Neural progenitor cell (in vitro differentiated cells): ENCODE measurements at places on chromosomes 3 and 15. TPM values are rescaled to one million over a fixed set of nuclear protein-coding genes. Genes with fewer than 3 reads are reported as not detected.

DNA sequence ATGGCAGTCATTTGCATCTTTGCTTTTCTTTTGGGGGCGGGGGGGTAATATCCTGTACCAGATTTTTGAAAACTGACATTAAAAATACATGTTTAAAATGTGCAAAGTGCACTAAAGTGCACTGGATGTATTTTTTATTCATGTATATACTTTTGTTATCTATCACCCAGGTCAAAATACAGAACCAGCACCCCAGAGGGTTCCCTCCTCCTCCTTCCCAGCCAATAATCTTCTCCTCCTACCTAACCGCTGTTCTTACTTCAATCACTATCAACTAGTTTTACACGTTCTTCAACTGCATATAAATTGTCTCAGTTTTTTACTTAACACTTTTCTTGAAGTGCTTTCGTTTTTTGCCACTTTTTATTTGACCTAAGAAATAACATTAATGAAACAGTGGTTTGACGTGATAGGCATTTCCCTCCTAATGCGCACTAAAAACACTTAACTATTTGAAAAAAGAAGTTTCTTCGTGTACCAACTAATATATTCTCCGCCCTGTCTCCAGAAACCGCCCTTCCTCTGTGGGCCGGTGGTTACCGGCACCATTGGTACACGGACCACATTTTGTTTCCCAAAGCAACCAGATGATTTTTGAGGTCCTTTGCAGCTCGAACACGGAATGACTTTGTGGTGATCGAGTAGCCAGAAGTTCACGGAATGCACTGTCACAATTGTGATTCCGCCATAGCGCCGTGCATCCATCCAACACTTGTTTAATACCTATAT is 836 bp upstream of the AKAP13 start:
- peak overlapping the region; percentile 85 for H3K4me3 ChIP-seq
- peak; percentile 17 for DNase-seq
- no peaks in the 10 kb centered on the region for H3K36me3 ChIP-seq
- H3K4me1 ChIP-seq: peaks cover 17% of the 10 kb centered on the region
- no peaks in the 10 kb centered on the region for H3K27me3 ChIP-seq

DNA sequence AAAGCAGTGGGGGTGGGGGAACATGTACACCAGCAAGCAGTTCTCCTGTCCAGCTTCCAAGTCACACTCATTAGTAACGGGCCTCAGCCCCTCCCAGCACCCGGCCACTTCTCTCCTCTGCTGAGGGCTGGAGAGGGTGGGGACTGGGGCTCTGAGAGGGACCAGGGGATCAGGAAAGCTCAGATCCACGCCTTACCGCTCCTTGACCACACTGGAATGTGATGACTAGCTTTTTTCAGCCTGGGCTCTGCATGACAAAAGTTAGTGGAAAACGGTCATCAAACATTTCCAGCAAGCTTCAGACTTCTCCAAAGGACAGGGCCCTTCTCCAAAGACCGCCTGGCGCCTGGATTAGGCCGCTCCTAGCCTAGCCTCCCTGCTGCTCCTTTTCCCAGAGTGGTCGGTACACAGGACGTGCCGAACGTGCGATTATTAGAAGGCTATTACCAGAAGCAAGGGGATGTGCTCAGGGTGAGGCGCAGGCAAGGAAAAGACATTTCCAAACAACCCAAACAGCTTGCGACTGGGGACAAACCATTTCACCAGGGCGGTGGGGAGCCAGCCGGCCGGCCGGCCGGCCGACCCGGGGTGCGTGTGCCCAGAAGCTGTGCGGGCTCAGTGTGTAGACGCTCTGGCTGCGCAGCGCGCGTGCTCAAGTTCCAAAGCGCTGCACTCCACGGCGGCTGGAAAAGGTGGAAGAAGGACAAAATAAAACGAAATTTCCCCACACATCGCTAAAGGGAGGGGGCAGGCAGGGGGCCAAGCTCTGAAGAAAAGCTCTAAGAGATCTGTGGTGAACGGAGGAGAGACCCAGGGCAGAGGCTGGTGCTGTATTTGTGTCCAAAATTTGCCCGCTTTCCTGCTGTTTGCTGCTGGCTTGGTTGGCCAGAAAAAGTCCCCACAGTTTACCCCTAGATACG is 51.0 kb upstream of the SSR3 start:
- H3K27me3 ChIP-seq: peaks cover 22% of the 10 kb centered on the region
- no peak overlapping the region for H3K27ac ChIP-seq
- peak; percentile 77 for DNase-seq
- H3K36me3 ChIP-seq: no peaks in the 10 kb centered on the region
- peak overlapping the region; percentile 37 for H3K4me3 ChIP-seq
- peaks cover 9% of the 10 kb centered on the region for H3K4me1 ChIP-seq

- no peak for DNase-seq
- H3K27me3 ChIP-seq: no peaks in the 10 kb centered on the region
- no peaks in the 10 kb centered on the region for H3K4me1 ChIP-seq
These were observed 175.5 kb upstream of the RORA start for GRCh38 chr15:61404567-61404966.

PLIN1 gene
- total RNA-seq: 0.07 and 0.15 TPM in 2 replicates

- no peak overlapping the region for H3K27ac ChIP-seq
- H3K36me3 ChIP-seq: no peaks in the 10 kb centered on the region
- no peak overlapping the region for H3K4me3 ChIP-seq
- peaks cover 28% of the 10 kb centered on the region for H3K4me1 ChIP-seq
These were observed 8.0 kb downstream of the LOXL1 start for GRCh38 chr15:73934281-73934680.

- no peak overlapping the region for H3K27ac ChIP-seq
- H3K4me3 ChIP-seq: no peak overlapping the region
- peaks cover 13% of the 10 kb centered on the region for H3K4me1 ChIP-seq
- peak; percentile 80 for DNase-seq
- H3K36me3 ChIP-seq: no peaks in the 10 kb centered on the region
These were observed 1.6 kb upstream of the CHST13 start for GRCh38 chr3:126522363-126522788.

CD200 gene
- 41.5 and 48.4 TPM in 2 replicates for total RNA-seq

- no peaks in the 10 kb centered on the region for H3K27me3 ChIP-seq
- H3K27ac ChIP-seq: no peak overlapping the region
- no peaks in the 10 kb centered on the region for H3K4me1 ChIP-seq
- H3K36me3 ChIP-seq: no peaks in the 10 kb centered on the region
These were observed 14.5 kb downstream of the CSRNP1 start for GRCh38 chr3:39138804-39139415.

- no peaks in the 10 kb centered on the region for H3K36me3 ChIP-seq
- H3K4me1 ChIP-seq: peaks cover 10% of the 10 kb centered on the region
- no peak overlapping the region for H3K27ac ChIP-seq
- no peak overlapping the region for H3K4me3 ChIP-seq
These were observed 4.4 kb upstream of the LPP start for GRCh38 chr3:188149587-188149986.

DNA sequence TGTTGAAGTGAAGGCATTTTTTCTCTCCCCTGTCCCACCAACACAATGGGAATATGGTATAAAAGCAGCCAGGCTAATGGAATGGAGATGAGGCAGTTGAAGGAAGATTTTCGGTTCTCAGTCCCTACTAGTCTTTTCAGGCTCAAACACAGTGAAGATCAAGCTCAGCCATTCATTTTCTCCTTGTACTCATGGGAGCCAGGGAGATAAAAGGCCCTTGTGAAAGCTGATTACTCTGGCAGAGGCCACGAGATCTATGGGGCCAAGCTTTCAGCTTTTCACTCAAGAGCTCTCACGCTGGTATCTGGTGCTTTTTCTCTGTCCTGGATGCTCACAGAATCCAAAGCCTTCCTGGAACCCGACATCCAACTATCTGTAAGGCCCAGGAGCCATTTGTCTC is 14.5 kb upstream of the FAN1 start:
- no peaks in the 10 kb centered on the region for H3K36me3 ChIP-seq
- no peak overlapping the region for H3K4me3 ChIP-seq
- H3K27me3 ChIP-seq: no peaks in the 10 kb centered on the region
- H3K27ac ChIP-seq: no peak overlapping the region
- H3K4me1 ChIP-seq: no peaks in the 10 kb centered on the region

DNA sequence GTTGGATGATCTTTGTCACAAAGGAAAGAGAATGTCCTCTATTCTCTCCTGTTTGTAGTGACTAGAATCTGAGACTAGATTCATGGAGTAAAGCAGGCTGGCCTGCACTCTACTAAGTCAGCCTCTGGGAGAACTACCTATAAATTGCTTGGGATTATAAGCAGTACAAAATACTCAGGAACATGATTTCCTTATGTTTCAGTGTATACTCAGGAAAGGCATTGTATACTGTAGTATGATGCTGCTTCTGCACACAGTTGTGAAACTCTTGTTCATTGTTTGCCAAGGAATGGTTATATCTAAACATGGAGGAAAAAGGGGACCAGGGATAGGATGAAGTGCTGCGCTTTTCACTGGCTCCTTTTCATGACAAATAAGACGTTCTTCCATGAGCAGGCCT is 49.2 kb downstream of the OXSR1 start:
- no peaks in the 10 kb centered on the region for H3K36me3 ChIP-seq
- H3K4me3 ChIP-seq: no peak overlapping the region
- peaks cover 3% of the 10 kb centered on the region for H3K4me1 ChIP-seq
- H3K27ac ChIP-seq: no peak overlapping the region

- no peaks in the 10 kb centered on the region for H3K36me3 ChIP-seq
- DNase-seq: no peak
- H3K27ac ChIP-seq: no peak overlapping the region
- no peaks in the 10 kb centered on the region for H3K27me3 ChIP-seq
These were observed 31.5 kb upstream of the LAMP3 start for GRCh38 chr3:183193762-183194689.

DNA sequence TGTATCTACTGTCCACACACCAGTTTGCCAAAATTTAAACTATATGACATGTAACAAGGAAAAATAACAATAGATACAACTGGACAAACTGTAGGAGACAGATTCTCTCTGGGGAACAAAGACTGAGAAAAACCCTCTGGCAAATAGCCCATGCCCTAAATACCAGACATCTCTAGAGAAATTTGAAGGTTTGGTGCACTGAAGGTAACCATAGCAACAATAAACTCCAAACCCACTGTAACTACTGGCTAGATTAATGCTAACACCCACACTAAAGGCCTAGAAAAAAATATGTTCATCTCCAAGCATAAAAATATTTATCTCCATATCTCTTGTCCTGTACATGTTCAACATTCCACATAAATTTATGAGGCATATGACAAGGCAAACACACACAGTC is 267.1 kb downstream of the STXBP5L start:
- no peak overlapping the region for H3K4me3 ChIP-seq
- no peaks in the 10 kb centered on the region for H3K36me3 ChIP-seq
- DNase-seq: no peak
- H3K4me1 ChIP-seq: no peaks in the 10 kb centered on the region
- H3K27me3 ChIP-seq: no peaks in the 10 kb centered on the region
- H3K27ac ChIP-seq: no peak overlapping the region

DNA sequence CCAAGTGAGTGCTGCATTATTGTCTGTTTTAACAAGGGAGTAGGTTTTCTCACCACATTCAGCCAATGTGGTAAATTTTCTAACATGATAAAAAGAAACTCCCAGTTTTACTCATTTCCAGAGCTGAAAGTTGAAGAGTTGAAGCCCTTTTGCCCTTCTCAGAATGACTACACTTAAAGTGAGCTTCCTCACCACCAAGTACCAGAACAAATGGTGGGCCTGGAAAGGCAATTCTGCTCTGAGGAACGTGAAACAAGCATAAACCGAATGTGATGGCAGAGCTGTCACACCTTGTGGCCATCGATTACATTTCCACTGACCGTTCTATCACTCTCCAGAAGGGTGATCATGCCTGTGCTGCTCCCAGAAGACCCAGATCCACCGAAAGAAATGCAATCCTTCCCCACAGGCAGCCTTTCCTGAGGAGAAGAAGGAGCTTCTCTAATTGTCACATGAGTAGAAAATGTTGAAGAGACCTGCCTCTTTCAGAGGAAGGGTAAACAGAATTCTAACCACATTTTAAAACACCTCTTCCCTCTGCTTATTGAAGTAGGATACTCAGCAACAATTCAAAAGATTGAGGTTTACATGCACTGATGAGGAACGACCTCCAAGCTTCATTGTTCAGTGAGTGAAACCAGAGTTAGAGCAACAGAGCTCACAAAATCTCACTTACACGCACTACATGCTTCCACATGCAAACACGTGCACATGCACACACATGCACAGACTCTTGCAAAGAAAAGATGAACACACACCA is 21.4 kb upstream of the CCR9 start:
- no peak for DNase-seq
- no peaks in the 10 kb centered on the region for H3K36me3 ChIP-seq
- peaks cover 26% of the 10 kb centered on the region for H3K27me3 ChIP-seq

GTF2E1 gene
- 42.2 and 78.2 TPM in 2 replicates for total RNA-seq

DNA sequence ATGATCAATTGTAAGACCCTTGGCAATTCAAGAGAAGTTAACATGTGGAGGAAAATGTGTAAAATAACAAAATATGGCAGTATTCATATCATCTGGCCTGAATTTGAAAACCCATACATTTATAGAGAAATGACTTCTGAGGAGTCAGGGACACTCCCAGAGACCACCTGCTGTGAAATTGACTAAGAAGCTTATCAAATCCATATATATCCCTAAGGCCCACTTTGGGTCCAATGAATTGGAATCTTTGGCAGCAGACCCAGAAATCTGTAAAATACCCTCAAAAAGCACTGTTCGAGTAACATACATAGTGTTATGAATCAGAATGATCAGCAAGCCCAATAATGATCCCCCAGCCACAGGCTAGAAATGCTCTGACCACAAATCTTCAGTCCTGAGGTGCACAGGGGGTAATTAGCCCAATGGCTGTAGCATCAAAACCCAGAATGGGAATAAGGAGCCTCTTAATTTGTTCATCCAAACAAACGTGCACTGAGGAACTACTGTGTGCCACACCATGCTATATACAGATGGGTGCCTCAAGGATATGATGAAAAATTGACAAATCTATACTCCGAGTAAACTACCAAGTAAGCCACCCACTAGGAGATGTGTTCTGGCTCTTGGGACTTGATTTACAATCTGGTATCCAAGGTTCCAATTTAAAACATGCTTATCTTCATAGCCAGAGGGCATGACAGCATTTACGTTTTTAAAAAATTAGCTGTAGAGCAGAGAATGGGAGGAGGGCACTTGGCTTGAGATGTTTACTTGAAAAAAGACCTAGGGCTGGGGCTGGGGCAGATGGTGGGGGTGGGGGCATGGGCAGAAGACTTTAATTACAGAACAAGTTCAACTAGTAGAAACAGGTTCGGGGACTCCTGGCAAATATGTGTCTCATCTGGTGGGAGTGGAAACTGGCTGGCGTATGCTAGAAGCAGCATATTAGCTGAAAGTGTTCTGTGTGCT is 9.1 kb upstream of the ARHGEF3 start:
- H3K27ac ChIP-seq: no peak overlapping the region
- DNase-seq: no peak
- no peaks in the 10 kb centered on the region for H3K27me3 ChIP-seq
- H3K4me1 ChIP-seq: no peaks in the 10 kb centered on the region
- H3K36me3 ChIP-seq: no peaks in the 10 kb centered on the region

NUP210 gene
- total RNA-seq: 37.1 and 78.9 TPM in 2 replicates

CD96 gene
- total RNA-seq: not detected in 2 replicates

GPR62 gene
- 0.21 TPM in 1 of 2 replicates, not detected in the other for total RNA-seq

SLC12A8 gene
- 2.2 and 4.6 TPM in 2 replicates for total RNA-seq

GRCh38 chr3:10334042-10334441 is 13.1 kb upstream of the SEC13 start:
- no peak overlapping the region for H3K27ac ChIP-seq
- DNase-seq: no peak
- peaks cover 7% of the 10 kb centered on the region for H3K4me1 ChIP-seq
- no peaks in the 10 kb centered on the region for H3K36me3 ChIP-seq
- H3K27me3 ChIP-seq: peaks cover 22% of the 10 kb centered on the region
